ENCODE measurements at places on chromosomes 16 and 17. TPM values are rescaled to one million over a fixed set of nuclear protein-coding genes. Genes with fewer than 3 reads are reported as not detected.

Gene KRTAP9-3
- total RNA-seq: not detected

- DNase-seq: no peak
Observed at GRCh38 chr16:57604177-57604576, 24.3 kb upstream of the ADGRG1 start.

- no peak for DNase-seq
Observed at GRCh38 chr17:6702567-6703215, 10.5 kb downstream of the SLC13A5 start.

DNA sequence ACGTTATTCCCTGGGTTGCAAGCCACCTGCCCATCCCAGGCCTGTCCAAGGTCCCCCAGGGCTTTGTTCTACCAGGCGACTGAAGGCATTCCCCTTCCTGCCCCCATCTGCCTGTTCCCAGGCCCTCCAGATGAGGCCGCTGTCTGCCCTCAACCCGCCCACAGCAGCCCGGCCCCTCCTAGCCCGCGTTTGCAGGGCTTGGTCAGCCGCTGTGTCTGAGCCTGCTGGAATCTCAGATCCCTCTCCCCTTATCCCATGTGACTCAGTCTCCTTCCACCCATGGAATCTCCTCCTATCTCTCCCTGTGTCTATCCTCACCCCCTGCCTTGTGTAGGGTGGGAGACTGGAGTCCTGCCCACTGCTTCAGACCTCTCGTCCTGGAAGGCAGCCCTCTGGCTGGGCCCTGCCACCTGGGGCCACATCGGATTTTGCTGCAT is 186.0 kb upstream of the TNRC6C start:
- no peak for DNase-seq

GRCh38 chr16:79757968-79758367 is 157.4 kb upstream of the MAF start:
- no peak for DNase-seq

GRCh38 chr17:81551458-81552243 is 502 bp downstream of the FAAP100 start:
- peak; percentile 69 for DNase-seq

Data from LHCN-M2 (cell line).